ENCODE measurements at places on chromosomes 7 and 10.
A peak's percentile ranks its signal among the peaks of the same experiment; 100 is the strongest.

DNA sequence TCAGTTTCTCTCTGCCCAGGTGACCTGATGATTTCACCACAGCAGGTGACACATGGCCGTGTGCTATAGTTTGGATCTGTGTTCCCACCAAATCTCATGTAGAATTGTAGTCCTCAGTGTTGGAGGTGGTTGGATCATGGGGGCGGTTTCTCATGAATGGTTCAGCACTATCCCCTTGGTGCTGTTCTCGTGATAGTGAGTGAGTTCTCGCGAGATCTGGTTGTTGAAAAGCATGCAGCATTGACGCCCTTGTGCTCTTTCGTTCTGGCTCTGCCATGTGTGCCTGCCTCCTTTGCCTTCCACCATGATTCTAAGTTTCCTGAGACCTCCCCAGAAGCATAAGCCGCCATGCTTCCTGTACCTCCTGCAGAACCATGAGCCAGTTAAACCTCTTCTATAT is 85.2 kb upstream of the C1QL3 start:
- no peak for DNase-seq

GRCh38 chr7:89200758-89201157 is 405.2 kb upstream of the TEX47 start:
- no peak for DNase-seq

GRCh38 chr10:26448292-26448691 is 10.2 kb downstream of the APBB1IP start:
- no peak for DNase-seq

GRCh38 chr7:19552576-19552975 is 156.3 kb downstream of the POLR1F start:
- no peak for DNase-seq

GRCh38 chr7:30276203-30276900 is 8.0 kb upstream of the ZNRF2 start:
- peak; percentile 10 for DNase-seq

DNA sequence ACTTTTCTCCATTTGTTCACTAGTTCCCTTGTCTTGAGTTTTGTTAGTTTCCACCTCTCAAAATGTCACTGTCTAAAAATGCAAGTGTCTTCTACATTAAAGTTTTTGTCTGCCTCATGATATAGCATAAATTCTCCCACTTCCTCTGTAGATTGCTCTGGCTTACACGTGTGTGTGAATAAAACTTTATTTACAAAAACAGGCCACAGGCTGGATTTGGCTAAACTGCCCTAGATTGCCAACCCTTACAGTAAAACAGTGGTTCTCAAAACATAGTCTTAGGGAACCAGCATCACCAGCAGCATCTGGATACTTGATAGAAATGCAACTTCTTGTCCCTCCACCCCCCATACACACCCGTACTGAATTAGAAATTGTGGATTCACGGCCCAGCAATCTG is 207.8 kb downstream of the VTI1A start:
- no peak for DNase-seq

- DNase-seq, result no peak
Observed at GRCh38 chr10:11282156-11282555, 264.5 kb downstream of the CELF2 start.

DNA sequence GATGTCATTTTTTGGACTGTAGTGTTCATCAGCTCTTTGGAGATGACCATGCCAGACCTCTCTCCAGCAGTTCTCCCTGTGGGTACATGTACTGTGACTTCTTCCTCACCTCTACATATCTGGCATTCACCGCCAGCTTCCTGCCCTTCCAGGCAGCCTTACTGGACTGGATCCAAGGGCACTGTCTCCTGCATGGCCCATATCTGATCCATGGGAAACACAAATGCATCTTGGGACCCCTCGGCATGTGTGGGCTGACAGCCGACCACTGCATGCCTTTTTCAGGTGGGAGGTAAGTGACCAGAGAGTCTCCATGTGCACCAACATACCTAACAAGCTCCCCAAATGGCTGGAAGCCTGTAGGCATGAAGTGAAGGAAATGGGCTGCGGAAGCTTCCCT is 3.9 kb upstream of the BLVRA start:
- DNase-seq, result no peak

DNA sequence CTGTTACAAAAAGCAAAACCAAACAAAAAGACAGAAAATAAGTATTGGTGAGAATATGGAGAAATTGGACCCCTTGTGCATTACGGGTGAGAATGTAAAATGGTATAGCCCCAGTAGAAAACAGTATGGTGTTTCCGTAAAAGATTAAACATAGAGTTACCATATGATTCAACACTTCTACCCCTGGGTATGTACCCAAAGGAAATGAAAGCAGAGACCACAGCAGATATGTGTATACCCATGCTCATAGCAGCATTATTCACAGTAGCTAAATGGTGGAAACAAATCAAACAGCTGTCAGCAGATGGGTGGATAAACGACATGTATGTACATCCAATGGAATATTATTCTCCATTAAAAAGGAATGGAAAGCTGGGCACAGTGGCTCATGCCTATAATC is 42.4 kb downstream of the STARD3NL start:
- no peak for DNase-seq

- DNase-seq, result no peak
Observed at GRCh38 chr7:41504214-41504980, 198.5 kb downstream of the INHBA start.

DNA sequence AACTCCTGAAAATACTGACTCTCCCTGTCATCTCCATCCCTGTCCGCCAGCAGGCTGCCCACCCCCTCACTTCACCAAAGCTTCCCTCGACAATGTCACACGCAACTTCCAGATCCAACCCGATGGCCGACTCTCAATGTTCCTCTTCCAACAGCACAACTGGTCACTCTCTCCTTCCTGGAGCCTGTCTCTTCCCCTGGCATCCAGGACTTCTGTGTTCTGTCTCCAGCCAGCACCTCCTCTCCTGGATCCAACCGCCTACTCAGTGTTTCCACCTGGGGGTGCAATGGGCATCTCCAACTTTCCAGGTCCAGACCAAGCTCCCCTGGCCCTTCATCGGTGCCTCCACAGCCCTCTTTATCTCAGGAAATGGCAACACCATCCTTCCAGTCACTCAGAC is 8.6 kb downstream of the CPA5 start:
- DNase-seq, result no peak

DNA sequence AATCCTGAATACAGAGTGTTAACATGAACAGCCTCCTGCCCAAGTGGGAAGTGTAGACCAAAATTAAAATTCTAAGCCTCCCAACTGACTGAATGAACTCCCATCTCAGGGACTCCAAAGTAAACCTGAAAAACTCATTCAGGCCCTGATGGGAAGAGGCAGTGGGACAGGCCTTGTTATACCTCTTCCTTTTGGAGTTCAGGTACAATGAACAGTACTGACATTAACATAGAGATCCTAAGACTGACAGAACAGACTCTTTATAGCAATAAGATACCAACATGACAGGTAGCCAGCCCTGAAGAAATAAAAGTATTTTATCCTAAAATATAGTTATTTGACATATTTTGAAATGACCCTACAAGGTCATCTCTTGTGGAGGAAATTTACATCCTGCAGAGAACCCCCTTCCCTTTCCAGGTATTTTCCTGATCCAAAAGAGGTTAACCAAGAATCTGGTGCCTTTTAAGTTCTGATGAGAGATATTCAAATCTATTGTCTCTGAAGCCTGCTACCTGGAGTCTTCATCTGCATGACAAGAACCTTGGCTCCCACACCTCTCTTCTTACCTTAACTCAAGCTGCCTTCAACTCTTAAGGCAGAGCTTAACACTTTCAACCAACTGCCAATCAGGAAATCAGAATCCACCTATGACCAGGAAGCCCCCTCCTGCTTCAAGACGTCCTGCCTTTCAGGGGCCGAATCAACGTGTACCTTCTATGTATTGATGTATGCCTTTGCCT is 103.3 kb upstream of the PFKP start:
- DNase-seq, result no peak

DNA sequence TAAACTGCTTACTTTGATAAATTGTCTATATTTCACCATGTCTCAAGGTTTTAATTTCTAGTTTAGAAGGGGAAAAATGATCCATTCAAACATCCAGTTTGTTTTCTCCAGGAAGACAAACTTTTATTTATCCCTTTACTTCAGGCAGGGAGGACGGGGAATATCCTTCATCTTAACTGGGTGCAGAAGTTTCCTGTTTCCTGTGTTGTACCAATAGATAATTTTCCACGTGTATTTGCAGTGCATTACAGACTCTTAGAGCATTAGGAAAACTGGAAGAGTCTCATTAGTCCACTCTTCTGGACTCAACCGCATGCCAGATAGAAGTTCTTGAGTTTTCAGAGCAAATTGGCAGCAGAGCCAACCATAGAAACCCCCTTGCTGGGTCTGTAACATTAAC is 39.4 kb upstream of the PIP4K2A start:
- DNase-seq, result no peak

- DNase-seq, result no peak
Observed at GRCh38 chr7:134850066-134850465, 70.6 kb downstream of the CALD1 start.

DNA sequence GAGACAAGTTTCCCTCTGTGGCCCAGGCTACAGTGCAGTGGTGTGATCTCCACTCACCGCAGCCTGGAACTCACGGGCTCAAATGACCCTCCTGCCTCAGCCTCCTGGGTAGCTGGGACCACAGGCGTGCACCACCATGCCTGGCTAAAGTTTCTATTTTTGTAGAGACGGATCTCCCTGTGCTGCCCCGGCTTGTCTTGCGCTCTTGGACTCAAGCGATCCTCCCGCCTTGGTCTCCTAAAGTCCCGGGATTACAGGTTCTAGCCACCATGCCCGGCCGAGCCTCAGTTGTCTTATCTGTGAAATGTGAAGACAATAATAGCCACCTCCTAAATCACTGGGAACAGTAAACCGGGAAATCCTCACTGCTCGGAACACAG is 88.1 kb downstream of the FOXL3 start:
- DNase-seq, result no peak

- DNase-seq, result no peak
Observed at GRCh38 chr7:8295638-8296361, 33.8 kb upstream of the ICA1 start.

- peak; percentile 35 for DNase-seq
Observed at GRCh38 chr7:151038951-151039849, 9.1 kb upstream of the ASIC3 start.

- DNase-seq, result no peak
Observed at GRCh38 chr10:88499569-88500470, 83.3 kb downstream of the RNLS start.

- DNase-seq, result no peak
Observed at GRCh38 chr10:43976292-43976691, 327.6 kb upstream of the ZNF32 start.

GRCh38 chr7:131436384-131436783 is 108.7 kb downstream of the MKLN1 start:
- no peak for DNase-seq

DNA sequence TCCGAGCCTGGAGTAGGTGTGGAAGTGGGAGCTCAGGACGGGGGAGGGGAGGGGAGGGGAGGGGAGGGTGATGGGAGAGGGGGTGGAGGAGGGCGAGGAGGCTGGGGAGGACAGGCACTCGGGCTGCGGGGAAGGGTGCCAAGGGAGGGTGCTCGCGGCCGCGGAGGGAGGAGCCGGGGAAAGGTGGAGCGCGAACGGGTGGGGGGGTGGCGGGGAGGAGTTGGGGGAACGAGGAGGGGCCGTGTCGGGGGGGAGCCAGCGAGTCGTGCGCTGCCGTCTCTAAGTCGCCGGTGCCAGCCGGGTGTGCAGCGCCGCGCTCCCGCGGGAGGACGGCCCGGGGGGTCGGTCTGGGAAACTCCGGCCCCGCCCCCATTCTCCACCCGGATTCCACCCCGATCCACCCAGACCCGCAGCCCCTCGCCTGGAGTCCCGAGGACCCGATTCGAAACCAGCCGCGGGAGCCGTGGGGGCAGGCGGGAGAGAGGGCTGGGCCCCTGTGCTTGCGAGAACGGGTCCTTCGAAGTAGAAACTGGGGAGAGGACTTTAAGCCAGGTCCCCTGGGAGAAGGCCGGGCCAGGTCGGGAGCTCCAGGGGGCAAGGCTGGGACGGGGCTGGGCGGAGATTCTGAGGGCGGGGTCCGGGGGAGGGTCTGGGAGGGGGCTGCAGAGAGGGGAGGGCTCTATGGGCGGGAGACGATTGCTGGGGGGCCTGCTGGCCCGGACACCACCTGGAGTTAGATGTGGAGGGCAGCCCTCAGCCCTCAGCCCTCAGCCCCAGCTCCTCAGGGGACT is at the start of gene ZNF467:
Gene ZNF467 (minus strand): TSS at position 143 of the 791 bp plus-strand sequence. CDS start 2,556 bp downstream, outside the sequence.
- no peak for DNase-seq

DNA sequence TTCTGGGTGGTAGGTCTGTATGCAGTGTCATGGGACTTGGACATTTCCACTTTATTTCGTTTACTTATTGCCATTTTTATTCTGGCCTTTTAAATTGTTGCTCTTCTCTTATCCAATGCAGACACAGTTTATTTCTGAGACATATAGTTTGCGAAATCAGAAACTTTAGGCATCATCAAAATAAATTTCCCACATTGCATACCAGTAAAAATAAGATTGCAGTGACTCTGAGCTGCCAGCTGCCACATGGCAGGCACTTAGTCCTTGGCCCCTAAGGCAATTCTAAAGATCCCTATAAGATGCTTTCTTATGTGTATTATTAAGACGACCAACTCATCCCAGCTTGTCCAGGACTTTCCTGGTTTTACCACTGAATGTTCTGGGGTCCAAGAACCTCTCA is 81.8 kb upstream of the ANKRD1 start:
- DNase-seq, result no peak

DNA sequence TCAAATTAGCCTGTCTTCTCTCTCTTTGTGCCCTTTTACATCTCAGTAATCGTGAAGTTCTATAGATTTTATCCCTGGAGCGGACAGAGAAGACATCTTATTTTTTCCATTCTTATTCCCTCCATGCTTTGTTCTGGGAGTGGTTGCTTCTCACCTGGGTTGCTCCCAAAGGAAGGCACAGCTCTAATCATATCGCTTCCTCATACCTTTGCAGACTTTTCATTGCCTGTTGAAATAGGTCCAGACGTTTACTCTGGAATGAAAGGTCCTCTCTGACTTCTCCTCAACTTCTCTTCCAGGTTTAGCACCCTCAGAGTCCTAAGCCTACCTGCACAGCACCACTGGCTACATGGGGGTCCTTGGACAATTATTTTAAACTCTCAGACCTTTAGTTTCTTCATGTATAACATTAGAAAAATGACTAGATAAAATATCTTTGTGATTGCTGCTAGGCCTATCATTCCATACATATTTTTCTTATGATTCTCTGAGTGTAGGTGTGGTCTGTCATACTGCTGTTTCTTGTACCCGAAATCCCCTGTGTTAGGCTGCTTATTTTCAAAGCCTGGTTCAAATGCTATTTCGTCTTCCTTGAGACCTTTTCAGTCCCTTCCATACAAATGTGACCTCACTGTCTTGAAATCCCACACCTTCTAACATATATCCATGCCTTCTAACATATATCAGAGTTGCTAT is 418.1 kb downstream of the GFRA1 start:
- DNase-seq, result no peak

DNA sequence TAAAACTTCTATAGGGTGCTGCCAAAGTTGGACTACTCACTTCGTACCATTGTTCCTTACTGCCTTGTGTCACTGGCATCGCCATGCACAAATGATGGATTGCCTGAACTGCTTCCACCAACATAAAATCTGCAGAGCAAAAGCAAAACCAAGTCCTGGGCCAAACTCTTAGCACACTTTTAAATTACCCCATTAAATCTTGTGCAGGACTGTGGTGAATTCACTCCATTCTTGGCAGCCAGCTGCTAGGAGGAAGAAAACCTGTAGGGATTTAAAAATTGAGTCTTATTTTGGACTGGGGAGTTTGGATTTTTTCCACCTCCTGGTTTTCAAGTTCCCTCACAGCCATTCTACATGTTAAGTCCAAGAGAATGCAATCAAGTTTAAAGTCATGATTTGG is 646.9 kb downstream of the SORCS3 start:
- no peak for DNase-seq
